ENCODE measurements at places on chromosomes 5 and 9.

GRCh38 chr5:41524174-41524573, 13.8 kb upstream of the PLCXD3 start:
- DNase-seq = no peak

DNA sequence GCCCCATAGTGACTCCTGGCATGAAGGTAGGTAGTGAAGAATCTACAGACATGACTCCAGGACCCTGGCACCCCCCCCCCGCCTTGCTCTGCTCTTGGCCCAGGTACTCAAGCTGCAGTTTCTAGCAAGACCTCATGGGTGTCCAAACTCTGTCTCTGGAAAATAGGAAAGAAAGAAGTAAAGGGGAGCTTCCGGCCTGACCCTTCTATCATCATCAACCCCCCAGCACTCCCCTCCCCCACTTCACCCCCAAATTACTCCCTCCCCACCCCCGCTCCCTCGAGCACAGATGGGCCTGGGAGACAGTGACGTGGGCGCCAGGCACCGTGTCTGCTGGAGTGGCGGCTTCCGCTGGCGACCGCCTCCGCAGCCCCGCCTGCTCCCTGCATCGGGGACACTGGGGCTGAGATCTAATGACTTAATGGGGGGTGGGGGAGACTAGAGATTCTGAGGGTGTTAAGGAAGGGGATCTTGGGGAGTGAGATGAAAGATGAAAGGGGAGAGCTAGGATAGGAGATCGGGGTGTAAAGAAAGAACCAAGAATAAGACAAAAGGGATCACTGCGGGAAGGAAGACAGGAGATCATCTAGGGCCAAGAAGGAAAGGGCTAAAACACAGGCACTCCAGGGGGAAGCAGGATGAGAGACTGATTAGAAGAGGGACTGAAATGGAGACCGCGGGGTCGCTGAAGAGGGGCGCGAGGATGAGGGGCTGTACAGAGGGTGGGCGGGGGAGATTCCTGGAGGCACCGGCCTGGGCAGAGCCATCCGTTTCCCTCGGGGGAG, 1.1 kb upstream of the DNAJB5 start:
- DNase-seq = no peak

DNA sequence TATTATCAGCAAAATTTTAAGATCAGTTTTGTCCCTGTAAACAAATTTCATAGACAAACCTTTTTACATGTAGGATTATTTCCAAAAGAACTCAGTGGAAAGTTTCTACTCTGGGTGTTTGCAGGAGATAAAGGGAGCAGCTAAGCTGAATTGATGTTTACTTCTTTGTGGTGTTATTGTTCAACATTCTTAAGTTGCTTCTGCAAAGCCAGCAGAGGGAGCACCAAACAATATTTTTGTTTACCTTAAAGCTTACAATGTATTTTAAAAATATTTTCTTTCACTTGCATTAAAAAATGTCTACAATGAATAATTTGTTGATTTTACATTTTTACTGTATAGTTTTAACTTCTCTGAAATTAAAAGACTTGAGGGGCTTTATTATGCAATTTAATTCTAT, 135.4 kb downstream of the ATG10 start:
- no peak for DNase-seq

DNA sequence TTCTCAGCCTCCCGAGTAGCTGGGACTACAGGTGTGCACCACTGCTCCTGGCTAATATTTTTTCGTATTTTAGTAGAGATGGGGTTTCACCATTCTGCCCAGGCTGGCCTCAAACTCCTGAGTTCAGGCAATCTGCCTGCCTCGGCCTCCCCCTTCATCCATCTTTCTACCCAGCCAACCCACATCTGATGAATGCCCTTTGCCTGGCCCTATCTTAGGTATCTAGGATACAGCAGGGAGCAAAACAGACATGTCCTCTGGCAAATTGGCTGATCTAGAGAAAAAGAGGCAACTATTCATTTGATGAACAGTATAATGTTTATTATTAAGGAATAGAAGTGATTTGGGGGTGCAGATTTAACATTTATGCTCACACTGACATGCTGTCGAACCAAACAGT, 123.0 kb downstream of the TRIO start:
- no peak for DNase-seq
